ENCODE measurements at places on chromosomes 11 and 22.

- DNase-seq: no peak
These were observed 56.7 kb downstream of the TECTA start for GRCh38 chr11:121157756-121158155.

- no peak for DNase-seq
These were observed 17.3 kb downstream of the TTC17 start for GRCh38 chr11:43376065-43376464.

- no peak for DNase-seq
These were observed 6.8 kb downstream of the CCDC188 start for GRCh38 chr22:20143883-20144665.

- DNase-seq: no peak
These were observed 52.6 kb downstream of the TCF20 start for GRCh38 chr22:42217752-42218280.

GRCh38 chr11:10808235-10808552, 532 bp downstream of the EIF4G2 start:
- no peak for DNase-seq

GRCh38 chr11:103125462-103125861, 16.2 kb downstream of the DYNC2H1 start:
- no peak for DNase-seq

DNA sequence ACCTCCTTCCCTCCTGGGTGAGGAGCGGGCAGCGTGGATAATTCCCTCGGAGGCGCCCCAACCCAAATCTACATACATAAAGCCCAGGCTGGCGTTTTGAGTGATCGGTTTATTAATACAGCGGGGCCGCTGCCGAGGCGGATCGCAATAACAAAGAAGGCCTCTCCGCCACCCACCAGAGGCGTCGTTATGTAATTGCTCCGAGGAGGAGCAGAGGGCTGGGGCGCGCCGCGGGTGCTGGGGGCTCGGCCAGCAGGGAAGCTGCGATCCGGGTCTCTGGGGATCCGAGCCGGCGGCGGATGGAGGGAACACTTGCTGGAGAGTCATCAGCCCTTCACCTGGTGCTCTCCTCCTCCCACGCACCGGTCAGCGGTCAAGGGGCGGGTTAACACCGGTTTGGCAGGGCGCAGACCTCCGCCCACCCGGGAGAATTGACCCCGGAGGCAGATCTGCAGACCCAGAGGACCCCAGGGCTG, 6.4 kb upstream of the TP53I11 start:
- no peak for DNase-seq

DNA sequence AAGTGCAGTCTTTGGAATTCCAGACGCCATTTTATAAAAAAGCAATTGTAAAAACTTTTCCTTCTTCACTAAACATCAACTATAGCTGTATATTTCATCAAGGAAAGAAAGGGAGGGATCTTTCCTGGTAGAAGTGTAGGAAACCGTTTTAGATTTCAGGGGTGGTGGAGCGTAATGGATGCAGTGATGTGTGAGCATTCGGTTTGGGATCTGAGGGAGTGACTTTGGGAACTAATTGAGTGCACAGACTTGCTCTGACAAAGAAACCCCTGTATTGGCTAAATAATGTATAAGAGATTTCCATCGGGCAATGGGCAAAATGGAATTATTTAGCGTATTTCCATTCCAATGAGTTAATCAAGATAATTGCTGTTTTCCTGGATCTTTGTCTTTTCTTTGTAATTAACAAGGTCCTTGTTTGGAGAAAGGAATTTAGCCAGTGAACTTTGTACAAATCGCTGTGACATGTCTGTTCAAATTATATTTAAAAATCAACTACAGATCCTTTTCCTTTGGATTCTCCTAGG, 125.0 kb upstream of the NARS2 start:
- no peak for DNase-seq

DNA sequence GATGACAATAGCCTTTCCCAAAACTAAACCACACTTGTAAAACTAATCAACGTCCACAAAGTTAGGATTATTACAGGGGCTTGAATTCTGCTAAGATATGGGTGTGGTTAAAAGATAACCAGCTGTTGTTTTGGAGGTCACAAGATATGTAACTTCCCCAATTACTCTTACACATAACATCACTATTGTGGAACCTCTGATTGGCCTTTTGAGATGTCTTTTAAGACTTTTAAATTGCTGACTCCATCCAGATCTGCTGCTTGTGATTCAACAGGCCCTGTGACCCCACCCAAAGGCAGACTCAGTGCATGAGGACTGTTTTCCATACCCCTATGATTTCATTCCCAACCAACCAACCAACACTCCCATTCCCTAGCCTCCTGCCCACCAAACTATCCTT, 893.9 kb downstream of the OPCML start:
- no peak for DNase-seq

GRCh38 chr11:120168108-120168959, 30.4 kb upstream of the TRIM29 start:
- DNase-seq: peak; percentile 14

DNA sequence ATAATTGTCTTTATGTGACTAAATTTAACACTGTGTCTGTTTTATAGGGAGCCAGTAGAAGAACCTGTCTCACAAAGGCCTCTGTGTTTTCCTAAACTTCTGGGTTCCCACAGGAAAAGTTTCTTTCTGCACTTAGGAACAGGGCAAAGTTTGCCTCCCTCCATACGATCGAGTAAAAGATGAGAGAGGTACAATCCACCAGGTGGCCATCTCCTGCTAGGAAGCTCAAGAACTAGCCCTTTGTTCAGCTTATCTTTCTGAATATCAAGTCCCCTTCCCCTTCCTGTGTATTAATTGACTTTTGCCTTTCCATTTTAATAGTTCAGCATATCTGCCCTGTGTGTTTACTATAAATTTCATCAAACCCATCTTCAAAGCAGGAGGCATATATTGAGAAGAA, 18.0 kb downstream of the CSNK2A3 start:
- DNase-seq: no peak

DNA sequence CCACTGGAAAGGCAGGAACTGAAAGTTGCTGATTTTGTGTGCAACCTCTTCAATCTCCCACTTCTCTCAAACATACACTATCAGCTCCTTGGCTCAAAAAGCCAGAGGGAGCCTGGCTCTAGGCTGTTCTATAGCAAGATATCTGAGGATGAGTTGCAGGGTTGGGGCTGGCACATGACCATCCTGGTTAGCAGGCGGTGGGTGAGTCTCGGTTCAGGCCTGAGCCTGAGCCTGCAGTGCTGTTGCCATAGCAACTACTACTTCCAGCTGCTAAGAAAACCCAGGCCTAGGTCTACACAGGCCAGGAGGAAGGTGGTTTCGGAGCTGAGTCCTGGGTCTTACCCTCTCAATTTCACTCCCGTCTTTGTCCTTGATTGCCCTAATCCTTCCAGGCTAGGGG, 39.0 kb downstream of the CWC15 start:
- DNase-seq: no peak

DNA sequence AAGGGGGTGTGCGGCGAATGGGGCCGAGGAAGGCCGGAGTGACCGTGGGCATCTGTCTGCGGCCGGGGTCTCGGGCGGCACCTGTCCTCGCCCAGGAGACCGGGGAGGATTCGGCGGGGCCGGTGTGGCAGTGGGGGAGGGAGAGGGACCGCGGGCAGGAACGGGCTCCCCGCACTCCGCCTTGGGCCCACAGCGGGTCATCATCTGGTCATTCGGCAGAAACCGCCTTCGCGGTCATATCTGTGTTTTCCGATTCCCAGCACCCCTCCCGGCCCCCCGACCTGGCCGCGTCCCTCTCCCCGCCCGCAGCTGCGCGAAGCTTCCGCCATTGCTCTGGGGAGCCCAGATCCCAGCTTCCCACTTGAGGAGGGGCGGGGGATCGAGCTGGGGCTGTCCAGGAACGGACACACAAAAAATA, 824 bp upstream of the CBX6 start:
- DNase-seq: no peak

DNA sequence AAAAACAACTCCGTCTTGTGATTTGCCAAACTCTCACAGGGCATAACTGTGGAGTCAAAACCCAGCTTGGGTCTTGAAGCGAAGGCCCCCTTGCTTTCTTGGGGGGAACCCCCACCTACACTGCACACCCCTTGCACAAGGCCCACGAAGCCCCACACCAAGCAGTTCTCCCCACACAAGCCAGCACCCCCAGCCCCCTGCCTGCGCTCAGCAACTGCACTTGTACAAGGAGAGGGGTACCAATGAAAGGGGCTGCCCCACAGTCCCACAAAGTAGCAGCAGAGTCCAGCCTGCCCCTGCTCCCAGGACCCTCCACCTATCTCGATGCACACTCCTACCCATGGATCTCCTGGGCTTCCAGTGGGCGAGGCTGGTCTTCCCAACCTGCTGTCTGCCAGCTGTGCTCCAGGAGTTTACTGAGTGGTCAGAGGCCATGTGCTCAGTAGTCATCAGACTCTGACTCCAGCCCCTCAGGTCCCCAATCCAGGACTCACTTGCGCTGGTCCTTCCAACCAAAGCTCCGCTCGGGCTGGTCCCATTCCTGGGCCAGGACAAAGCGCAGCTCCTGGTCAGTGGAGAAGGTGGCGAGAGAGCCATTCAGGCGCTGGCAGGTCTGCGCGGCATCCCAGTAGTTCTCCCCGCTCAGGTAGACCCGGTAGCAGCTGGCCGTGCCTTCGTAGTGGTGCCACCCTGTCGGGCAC, 57.7 kb downstream of the DGCR2 start:
- DNase-seq: no peak

- DNase-seq: peak; percentile 8
These were observed 838 bp upstream of the MTFP1 start for GRCh38 chr22:30424534-30425326.

DNA sequence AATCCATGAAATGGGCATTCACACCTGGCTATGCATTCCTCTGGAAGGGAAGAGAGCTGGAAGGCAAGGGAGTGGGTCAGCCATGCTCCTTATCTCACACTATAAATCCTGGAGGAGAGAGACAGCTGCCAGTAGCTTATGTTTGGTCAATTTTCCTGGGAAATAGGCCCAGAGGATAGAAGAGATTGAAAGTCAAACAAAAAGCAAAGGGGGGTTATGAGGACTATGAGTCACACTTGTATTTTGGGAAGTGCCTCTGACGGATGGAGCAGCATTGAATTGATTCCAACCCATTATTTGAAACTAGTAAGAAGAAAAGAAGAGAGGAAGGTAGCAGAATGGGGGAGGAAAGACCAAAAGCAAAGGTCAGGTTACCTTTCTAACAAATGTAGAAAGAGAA, 25.0 kb downstream of the SNX19 start:
- no peak for DNase-seq

- no peak for DNase-seq
These were observed 3.7 kb upstream of the TMPRSS13 start for GRCh38 chr11:117932947-117933346.

GRCh38 chr11:116651098-116651736, 121.6 kb downstream of the BUD13 start:
- no peak for DNase-seq

DNA sequence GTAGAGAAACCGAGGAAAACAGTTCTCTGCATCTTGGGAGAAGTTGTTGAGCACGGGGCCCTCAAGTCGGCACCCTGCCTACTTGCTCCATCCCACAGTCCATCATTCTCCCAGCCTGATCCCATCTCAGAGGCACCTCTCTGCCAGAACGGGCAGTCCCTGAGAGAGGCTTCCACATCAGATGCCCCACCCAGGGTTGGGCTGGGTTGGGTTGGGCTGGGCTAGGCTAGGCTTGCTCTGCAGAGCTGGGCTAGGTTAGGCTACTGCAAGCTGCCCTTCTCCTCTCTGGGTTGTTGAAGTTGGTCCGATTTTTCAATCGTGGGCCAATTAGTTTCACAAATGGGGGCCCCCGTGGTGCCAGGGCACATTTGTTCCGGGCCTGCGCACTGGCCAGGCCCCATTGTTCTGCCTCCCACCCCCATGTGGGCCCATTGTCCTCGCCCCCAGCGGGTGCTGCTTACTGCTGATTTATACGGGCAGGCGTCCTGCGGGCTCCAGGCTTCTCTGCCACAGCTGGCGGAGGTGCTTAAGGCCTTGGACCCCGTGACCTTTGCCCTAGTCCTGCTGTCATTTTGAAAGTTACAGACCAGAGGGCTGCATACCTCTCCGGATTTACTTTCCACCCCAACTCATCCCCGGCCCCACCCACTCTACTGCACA, 63.7 kb upstream of the NNMT start:
- no peak for DNase-seq

- no peak for DNase-seq
These were observed 4.6 kb downstream of the NLRP6 start for GRCh38 chr11:282630-283360.

DNA sequence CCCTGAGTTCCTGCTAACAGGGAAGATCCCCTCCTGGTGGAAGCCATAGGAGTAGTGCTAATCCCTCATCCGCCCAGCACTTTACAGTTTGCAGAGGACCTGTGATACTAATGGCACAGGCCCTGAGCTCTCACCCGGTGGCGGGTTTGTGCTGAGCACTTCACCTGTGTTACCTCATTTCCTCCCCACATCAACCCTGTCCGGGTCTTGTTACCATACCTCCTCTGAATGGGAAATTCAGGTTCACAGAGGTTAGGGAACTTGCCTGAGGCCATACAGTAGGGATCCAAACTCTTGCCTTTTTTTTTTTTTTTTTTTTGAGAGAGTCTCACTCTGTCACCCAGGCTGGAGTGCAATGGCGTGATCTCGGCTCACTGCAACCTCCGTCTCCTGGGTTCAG, 25.2 kb downstream of the CAPN1 start:
- no peak for DNase-seq

DNA sequence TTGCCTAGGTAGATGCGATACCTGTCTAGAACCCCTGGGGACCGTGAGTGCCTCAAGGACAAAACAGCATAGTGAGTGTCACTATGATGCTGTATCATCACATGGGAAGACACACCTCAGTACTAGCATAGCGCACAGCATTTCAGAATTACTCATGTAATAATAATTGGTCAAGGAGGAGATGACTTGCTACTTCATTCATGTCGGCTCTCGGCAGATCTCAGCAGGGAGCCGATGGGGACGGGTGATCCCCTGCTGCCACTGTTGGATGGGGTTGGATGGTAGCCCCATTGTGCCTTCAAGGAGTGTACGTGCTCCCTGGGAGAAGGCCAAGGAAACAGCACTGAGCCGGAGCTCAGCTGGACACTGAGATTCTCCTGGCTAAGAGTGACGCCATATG, 186.9 kb downstream of the EFCAB6 start:
- no peak for DNase-seq

GRCh38 chr11:92141725-92142124, 82.9 kb upstream of the FAT3 start:
- no peak for DNase-seq

- DNase-seq: no peak
These were observed 130.1 kb downstream of the SOX6 start for GRCh38 chr11:16226245-16226644.

- DNase-seq: no peak
These were observed 1185.4 kb downstream of the LRRC4C start for GRCh38 chr11:40274017-40274416.
